Upper lobe of left lung (tissue), 6 donors: ENCODE measurements at places on chromosomes 2 and 18. TPM values are rescaled to one million over a fixed set of nuclear protein-coding genes. Genes with fewer than 3 reads are reported as not detected.
A peak's percentile ranks its signal among the peaks of the same experiment; 100 is the strongest.

Gene KCNE4
- not detected for total RNA-seq

Gene PROKR1
- not detected for total RNA-seq

Gene FHOD3
- total RNA-seq = 1.8 TPM

Gene RUFY4
- 0.51 TPM for total RNA-seq

Gene NYAP2
- 0.88 TPM for total RNA-seq

Gene UPP2
- total RNA-seq = not detected

Gene DCAF17
- total RNA-seq = 9.4 TPM

Gene FRZB
- total RNA-seq = 0.39 TPM

Gene SUMO1
- 101 TPM for total RNA-seq

Gene SESTD1
- 90.5 TPM for total RNA-seq

Gene PRSS56
- total RNA-seq = not detected

Gene KCMF1
- 40.4 TPM for total RNA-seq

Gene ALLC
- not detected for total RNA-seq

Gene CNDP1
- total RNA-seq = not detected

Gene HOXD4
- 0.81 TPM for total RNA-seq

Gene CFAP221
- total RNA-seq = 26.3 TPM

Gene TNFAIP6
- 0.78 TPM for total RNA-seq

Gene HOXD12
- not detected for total RNA-seq

GRCh38 chr2:223076573-223076972 lies 24.6 kb downstream of the KCNE4 start:
- DNase-seq = no peak

- DNase-seq = no peak
These were observed 53.5 kb downstream of the TEX51 start for GRCh38 chr2:126952216-126952615.

DNA sequence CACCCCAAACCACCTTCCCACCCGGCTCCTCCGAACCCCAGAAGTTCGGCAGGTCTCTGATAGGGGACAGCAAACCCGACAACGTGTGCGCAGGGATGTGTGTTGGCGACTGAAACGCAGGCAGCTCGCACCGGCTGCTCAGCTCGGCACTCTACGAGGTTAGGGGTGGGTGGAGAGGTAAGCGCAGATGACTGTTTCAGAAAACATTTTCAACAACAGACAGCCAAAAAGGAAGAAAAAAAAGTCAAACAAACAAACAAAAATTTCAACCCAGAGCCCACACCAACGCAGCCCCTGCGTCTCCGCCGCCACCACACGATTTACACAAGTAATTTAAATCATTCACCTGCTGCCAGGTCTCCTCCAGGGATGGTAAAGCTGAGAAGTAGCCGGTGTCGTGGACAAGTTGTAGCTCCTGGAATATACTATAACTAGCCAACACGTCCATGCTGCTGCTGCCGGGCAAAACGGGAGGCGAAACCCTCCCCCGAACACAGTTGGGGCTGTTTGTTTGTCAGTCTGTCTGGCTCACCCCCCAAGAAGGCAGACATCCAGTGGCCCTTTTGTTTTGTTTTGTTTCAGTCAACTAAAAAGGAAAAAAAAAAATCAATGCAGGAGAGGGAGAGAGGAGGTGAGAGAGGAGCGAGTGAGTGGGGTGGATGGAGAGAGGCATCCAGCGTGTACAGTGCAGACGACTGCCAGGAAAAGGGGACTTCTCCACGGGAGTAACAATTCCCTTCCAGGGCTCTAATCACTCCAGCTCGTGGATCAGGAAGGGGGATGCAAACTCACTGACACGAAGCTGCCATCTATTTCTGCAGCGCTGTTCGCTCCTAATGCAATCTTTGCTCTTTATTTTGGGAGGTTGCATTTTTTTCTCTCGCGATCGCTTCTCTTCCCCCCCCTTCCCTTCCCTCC lies at the start of gene KLF7:
TSS of gene KLF7 (minus strand) at position 828 of the 918 bp plus-strand sequence. CDS start at position 448, 380 bp downstream.
- DNase-seq = peak; percentile 70

GRCh38 chr2:112640800-112641675 lies 4.7 kb upstream of the SLC20A1 start:
- no peak for DNase-seq

DNA sequence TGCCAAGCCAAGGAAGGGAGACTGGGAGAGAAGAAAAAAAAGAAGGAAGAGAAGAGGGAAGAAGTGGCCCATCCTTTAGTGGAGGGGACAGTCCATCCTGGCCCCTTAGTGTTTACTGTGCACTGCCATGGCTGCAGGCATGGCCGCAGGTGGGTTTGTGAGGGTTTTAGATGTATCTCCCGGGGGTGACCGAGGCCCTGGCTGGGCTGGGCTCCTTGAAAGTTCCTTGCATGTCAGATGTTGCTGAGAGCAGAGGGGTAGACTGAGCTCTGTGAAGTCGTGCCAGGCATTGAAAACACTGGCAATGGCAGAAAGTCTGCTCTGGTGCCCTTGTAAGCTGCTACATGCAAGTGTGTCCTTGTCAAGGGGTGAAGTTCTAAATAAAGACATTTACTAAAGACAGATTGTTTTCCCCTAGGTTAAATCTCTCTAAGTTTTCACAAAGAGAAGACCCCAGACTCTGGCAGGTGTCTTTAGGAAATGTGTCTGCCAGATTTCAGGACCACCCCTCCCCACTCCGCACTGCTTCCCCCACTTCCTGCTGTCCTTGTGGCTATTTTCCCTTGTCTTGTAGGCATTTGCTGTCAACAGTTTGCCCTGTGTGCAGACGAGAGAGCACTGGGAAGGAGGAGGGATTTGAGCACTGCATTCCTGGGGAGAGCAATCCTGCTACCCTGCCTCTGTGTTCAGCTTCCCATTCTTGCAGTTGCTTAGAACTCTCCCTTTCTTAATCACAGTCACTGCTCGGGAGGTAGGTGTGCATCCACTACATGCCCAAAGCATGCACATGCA lies 68.4 kb downstream of the ACOXL start:
- no peak for DNase-seq

DNA sequence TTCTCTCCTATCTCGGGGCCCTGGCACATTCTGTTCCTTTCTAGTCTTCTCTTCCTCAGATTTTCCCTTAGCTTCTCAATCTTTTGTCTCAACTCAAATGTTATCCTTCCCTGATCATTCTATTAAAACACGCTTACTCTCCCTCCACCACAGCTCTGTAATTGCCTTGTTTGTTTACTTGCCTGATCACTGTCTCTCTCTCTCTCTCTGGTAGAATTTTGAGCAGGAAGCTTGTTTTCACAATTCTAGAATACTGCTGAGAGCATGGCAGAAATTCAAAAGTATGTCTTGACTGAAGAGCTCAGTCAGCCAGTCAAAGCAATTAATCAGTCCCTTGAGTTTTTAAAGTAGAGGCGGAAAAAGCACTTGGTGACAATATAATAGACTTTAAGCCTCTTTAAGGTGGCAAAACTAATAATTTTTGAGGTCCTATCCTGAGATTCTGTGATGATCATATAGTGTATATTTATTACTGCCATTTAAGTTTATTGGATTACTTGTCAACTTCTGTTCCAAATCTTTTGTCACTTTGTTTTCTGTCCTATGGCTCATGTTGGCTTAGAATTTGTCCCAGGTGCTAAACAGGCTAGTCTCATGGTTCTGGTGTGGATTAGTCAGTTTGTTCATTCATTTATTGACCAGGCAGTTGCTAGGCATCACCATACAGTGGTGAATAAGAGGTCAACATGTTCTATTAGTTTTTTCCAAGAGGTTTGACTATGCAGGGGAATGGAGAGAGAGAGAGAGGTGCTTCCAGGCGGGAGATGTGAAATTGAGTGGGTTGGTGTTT lies 2.3 kb downstream of the PSMD1 start:
- no peak for DNase-seq

- DNase-seq = no peak
These were observed 12.5 kb downstream of the BABAM2 start for GRCh38 chr2:27903018-27903417.

DNA sequence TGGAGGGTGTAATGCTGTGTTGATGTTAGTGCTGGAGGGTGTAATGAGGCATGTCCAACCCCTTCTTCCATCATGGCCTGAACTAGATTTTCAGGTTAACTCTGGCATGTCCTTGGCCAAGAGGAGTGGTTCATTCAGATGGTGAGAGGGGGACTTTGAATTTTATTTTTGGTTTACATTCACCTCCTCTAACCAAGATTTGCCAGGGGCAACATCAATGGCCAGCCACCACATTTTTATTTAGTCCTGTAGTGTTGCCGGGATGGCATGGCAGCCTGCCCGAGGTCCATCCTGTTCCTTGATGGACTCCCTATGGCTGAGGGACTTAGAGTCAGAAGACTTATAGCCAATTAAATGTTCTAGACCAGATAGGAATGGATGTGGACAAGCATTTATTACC lies 484.6 kb upstream of the HS6ST1 start:
- DNase-seq = no peak

GRCh38 chr18:51857989-51858388 lies 482.0 kb upstream of the DCC start:
- DNase-seq = no peak

DNA sequence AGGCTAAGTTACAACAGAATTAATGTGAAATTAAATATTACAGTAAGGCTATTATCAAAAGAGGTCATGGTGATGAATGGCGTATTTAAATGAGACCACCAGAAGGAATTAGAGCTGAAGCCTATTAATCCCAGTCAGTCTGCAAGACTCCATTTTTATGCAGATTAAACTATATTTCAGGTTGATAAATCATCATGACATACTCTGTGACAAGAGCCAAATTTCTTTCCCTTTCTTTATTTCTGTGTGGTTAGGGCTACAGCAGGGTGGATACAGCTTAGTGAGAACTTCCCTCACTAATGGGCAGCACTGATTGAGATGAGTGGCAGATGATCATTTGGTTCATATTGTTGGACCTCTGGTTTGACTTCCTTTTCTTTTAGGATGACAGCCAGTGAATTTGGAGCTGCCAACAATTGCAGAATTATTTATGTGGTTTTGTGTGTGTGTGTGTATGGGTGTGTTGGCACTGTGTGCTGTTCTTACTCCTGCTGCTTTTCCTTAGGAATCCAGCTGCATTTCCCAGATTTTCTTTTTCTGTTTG lies 481.3 kb downstream of the PIK3C3 start:
- no peak for DNase-seq

GRCh38 chr18:42374961-42375360 lies 419.9 kb downstream of the PIK3C3 start:
- no peak for DNase-seq

DNA sequence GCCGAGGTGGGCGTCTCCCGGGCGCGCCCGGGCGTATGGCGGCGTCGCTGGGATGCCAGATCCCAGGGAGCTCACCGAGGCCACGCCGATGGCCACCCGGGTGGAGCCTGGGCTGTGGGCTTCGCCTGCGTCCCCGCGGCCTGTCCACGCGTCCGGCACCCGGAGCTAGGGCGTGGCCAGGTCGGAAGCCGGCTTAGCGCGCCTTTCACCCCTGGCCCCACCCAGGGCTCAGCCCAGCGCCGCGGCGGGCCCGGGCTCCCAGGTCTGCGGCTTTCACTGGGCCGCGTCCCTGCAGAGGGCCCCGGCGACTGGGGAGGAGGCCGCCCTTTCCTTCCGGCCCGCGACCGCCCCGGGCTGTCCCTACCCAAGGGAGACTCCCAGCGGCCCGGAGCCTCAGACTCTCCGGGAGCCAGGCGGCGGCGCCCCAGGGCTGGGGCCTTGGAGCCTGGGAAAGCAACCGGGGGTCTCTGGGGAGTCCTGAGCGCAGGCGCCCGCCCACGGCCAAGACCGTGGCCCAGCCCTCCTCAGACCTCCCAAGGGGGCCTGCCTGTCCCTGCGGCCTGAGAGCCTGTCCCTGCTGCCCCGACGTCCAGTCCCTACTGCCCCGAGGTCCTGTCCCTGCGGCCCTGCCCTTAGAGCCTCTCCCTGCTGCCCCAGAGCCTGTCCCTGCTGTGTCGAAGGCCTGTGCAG lies 36.3 kb upstream of the ITM2C start:
- peak; percentile 86 for DNase-seq

DNA sequence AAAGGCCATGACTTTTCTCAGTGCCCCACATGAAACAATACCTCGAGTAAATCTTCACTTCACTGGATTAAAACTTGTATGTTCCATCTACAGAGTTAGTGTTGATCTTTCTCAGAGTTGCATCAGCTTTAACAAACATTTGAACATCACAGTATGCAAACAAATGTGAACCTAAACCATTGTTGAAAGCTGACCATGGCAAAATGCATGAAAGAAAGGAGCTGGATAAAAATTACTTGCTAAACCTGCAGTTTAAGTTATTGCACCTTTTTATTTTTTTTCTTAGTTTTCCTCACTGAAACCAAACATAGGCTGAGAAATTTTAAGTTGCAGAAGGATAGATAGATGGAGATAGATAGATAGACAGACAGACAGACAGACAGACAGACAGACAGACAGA lies 107.2 kb upstream of the UGP2 start:
- no peak for DNase-seq

DNA sequence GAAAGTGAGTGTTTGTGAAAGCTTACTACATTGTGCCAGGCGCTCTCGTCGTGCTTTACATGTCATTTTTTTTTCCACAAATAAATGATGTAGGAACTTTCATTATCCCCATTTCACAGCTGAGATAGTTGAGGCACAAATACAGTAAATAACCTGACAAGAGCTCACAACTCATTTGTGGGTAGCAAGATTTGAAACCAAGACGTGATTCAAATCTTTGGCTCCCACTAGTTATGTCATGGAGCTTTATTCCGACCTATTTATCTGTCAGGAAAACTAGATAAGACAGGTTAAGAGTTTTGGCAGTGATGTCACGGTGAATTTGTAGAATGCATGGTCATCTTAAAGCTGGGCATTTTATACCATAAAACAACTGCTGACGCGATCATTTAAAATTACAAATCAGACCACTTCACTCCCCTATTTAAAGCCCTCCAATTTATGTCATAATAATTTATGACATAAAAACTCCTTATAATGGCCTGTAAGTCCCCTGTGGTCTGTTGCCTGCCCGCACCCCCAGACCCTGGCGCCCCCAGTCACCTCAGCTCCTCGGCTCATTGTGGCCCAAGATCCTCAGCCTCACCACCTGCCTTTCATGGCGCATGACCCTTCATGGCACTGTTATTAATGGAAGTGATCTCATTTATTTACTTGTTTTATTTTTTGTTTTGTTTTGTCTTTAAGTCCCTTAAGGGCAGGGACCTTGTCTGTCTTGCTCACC lies 678 bp upstream of the ZNF24 start:
- peak; percentile 41 for DNase-seq

- DNase-seq = no peak
These were observed 108.2 kb upstream of the ERBB4 start for GRCh38 chr2:212646698-212647366.

DNA sequence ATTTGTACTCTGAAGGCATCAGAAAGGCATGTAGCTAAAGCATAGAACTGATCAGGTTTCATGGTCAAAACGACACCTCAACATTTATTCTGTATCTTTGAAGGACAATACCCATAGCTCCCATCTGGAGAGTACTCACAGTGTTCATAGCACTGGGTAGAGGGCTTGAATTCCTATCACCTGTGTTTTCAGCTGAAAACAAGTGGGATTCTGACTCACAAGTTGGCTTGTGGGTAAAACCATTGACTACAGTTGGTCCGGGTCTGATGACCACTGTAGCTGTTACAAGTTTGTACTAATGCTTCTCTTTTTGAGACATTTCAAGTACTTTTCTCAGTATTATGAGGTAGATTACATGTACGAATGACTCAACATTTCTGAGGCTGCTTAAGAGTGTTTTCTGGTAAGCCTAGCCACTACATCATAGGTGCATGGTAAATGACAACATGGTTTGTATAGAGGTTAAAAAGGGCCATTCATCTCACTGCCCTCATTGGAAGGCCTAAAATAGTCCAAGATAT lies 68.6 kb upstream of the PELI1 start:
- peak; percentile 63 for DNase-seq
